HuH-7 (cell line): ENCODE measurements at places on chromosomes 6 and 20.

DNA sequence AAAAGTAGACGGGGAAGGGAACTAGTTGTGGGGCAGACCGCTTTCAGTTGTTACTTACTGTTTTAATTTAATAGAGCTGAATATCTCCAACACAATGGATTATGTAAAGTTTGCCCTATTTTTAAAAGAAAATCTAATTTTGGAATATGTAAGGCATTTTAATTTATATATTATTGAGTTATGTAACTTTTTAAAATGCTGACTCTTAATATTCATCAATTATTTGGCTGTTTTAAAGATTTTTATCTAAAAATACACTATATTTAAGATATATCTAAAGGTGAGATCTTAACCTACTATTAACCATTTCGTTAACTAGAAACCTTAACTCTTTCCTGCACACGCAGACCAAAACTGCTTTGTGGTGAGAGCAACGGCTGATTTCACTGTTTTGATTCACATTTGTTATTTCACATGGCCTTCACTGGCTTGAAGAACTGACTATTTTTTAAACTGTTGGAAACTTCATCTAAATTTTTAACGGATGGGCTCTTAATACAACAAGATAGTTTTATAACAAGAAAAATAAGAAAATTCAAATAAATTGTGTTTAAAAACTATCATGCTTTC, 87.9 kb downstream of the HUS1B start:
- DNase-seq, result no peak

- DNase-seq, result no peak
These were observed 9.6 kb downstream of the FNDC1 start for GRCh38 chr6:159178847-159179246.

DNA sequence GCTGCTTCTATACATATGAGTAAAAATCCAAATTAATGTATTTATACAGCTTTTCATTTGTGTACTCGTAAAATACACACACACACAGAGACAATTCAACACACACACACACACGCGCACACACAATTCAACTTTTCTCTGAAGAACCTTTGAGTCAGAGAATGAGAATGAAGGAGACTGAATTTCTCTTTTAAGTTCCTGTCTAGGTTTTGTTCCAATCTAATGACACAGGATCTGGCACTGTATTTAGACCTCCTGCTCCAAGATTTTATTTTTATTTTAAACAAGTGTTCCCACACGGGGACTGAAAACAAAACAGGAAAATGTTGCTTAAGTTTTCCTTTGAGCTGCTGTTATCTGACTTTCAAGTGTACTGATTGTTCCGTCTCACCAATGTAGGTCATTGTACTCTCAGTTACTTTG, 250.8 kb downstream of the LAMA2 start:
- no peak for DNase-seq

GRCh38 chr6:130671119-130671518, 156.1 kb upstream of the SMLR1 start:
- DNase-seq, result no peak

DNA sequence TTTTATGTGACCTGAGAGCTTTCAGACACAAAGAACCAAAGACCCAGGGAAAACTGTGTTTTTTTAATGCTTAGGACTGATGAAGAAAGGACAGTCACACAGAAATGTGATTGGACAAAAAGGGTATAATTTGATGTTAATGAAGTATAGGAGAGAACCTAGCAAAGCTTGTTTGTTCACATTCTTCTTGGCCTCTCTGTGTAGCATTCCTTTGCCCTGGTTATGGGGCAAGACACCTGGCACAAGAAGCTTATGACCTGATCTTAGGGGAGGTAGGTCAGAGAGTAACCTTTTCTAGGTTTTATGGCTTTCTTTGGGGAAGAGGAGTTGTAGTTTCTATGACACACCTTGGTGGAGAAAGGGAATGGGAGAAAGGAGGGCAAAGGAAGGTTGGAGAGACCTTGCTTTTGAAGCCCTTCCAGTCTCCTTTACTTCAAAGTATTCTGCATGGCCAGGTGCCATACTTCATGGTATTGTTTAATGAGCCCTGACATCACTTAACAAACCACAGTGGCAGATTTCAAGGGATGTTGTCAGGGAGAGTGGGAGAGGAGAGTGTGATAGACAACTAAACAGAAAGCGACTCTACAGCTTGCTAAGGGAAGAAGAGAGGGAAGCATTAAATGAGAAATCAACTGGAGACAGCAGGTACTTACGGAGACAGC, 701.8 kb upstream of the FLRT3 start:
- DNase-seq, result no peak
